SK-MEL-5 (cell line): ENCODE measurements at places on chromosomes 11 and 22.

DNA sequence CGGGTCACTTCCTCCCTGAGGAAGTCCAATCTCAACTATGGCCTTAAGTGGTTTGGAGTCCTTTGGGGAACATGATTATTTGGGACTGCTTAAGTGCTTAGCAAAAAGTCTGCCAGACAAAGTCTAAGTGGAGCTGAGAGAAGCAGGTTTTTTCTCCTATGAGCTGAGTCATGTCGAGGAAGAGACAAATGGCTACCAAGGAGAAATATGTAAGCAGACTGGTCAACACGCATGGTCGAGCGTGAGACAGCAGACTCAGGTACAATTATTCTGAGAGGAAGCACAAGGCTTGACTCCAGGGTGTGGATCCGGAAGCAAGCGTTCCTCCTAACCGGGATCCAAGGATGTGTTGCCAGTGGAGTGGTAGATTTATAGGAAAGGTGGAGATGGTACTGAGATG is 30.6 kb downstream of the UBASH3B start:
- DNase-seq = no peak

- DNase-seq = no peak
These were observed 15.0 kb downstream of the STARD10 start for GRCh38 chr11:72778535-72779494.

- DNase-seq = no peak
These were observed 85.6 kb downstream of the KIRREL3 start for GRCh38 chr11:126914941-126915340.

- DNase-seq = no peak
These were observed 2.2 kb upstream of the ZFTA start for GRCh38 chr11:63770763-63771162.

DNA sequence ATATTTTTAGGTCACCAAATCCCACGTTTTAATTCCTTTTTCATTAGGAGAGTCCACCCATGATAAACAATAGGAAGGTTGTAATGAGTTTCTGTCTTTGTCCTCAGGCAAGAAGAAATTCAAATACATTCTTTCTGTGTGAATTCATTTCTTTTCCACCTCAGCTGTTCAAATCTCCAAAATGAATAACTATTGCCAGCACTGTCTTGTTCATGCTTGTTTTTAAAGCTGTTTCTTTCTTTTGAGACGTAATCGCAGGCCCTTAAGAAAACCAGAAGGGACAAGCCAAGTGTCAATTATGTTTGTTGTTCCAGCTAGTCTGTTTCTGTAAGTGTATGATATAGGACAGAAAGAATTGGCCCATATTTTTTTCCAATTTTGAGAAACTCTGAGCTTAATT is 20.2 kb downstream of the MMP27 start:
- peak; percentile 28 for DNase-seq

DNA sequence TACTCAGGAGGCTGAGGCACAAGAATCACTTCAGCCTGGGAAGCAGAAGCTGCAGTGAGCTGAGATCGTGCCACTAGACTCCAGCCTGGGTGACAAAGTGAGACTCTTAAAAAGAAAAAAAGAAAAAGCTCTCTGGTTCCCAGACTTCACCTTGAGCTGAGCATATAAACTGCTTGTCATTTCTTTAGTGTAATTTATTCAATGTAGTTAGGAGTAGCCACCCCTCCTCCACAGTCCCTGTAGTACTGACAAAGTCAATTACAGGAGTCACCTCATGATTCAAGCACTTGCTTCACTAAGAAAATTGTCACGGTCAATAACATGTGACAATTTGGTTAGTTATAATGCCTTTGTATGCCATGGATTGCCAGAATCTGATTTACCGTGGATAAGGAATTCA is 7.2 kb downstream of the OR4D10 start:
- DNase-seq = no peak

DNA sequence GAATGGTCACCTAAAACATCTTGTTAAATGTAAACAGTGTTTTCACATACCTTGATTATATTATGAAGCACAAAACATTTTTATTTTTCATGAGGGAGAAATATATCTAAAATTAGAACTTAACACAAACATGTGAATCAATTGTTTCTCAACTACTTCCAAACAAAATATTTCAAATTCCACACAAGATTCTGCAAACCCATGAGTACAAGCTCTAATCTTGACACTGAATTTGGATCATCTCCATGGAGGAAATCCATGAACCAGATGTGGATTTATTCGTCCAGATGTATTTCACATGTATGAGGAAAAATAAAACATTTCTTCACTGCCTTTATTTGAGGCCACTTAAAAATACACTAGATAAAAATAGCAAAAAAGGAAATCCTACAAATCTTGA is 184.2 kb downstream of the SBF2 start:
- DNase-seq = no peak

- DNase-seq = no peak
These were observed 337 bp downstream of the RPLP2 start for GRCh38 chr11:810040-810567.

DNA sequence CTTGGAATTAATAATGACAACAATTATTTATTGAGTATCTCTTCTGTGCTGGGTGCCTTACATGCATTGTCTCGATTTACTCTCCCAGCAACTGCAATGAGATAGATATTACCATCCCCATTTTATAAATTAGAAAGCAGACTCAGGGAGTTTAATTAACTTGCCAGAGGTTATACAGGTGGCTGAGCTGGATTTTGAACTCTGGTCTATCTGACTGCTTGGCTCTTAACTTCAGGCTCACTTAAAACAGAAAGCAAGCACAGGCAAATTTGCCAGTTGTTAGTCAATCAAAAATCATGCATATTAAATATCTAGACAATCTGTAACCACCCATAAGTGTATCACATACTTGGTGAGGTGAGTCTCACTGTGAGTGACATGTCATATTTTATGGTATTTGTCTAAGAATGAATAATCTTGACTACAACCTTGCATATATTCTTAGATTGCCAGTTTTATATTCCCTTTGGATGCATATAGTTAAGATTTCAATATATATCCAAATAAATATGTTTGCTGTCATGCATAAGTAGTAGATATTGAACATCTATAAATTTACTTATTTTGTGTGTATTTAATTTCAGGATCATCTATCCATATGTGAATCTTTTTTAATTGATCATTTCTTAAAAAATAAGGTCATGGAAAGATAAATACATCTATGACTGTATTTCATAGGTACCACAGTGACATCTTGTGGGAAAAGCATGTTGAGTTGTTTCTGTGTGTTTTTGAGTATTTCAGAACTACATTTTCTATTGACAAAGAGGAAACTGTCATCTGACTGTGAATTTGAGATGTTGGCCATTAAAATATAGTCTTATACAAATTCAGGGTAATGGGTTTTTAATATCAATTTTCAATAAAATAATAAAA is 112.0 kb upstream of the ARHGAP42 start:
- DNase-seq = peak; percentile 40

DNA sequence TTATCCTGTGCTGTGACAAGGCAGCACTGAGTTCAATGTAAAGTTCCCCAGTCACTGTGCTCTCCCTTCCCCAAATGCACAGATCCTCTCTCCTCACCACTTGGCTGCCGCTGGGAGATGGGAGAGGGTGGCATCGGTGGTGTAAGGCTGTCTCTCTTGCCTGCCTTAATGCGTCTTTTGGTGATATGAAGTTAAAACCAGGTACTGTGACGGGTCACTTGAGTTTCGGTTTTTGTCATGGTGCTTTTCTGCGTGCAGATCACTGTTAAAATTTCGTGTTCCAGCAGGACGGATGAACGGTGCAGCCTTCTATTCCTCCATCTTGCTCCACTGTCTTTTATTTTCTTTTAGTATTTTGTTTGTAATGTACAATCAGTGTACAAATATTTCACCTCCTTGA is 18.6 kb downstream of the GLB1L2 start:
- no peak for DNase-seq

- no peak for DNase-seq
These were observed 744.3 kb downstream of the NTM start for GRCh38 chr11:132114743-132115142.

DNA sequence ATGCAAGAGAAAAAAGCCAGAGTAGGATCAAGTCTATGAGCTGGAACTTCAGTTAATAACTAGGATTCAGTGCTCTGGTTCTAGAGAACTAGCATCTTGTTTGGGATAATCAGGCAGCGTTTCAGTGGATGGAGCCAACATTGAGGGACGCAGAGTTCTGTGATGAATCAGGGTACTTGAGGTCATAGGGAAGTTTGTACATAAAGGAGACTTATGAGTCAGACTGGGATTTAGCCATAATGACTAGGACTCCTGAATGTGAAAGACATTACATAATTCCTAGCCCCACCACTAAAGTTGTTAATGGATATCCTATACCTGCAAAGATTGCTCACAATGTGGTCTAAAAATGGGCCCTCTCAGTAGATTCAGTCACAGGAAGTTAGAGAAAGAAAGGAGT is 6.8 kb downstream of the SLN start:
- no peak for DNase-seq

DNA sequence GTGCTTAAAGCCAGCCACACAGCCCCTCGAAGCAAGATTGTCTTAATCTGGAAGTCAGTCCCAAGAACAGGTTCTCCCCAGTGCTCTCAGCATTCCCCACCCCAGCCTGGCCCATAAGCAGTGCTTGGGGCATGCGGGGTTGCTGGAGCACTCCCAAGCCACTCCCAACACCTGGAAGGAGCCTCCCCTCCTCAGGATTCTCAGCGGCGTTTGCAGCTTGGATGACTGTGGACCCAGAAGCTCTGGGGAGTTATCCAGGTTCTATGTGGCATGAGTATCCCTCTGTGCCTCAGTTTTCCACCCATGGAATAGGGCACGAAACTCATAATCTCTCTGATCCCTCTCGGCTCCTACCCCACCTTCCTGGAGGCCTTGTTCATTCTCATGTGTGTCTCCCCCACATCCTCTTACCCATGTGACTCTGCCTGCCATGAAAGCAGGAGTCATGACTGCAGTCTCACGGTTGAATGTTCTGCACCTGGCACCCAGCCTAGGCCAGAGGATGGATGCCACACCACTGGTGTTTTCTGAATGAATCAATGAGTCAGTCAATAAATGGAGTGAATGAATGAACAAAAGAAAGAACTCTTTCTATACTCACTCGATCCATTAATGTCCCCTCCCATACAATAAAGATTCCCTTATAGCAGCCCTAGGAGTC is 33.4 kb upstream of the WNT7B start:
- DNase-seq = peak; percentile 39

DNA sequence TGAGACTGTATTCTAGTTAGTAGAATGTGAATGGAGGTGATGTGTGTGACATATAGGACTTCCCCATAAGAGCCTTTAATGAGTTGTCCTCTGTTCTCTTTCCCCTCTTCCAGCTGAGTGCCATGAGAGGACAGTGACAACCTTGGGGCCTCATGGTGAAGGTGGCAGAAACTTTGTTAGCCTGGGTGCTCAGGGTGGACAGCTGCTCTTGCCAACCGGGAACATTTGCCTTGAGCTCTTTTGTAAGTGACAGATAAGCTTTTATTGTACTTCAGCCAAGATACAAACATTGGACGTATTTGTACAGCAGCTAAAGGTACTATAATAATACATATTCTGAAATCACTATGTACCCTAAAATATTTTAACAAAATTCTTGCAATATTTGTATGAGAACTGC is 33.0 kb upstream of the PLET1 start:
- DNase-seq = no peak

GRCh38 chr11:129435499-129436245 is 60.0 kb downstream of the BARX2 start:
- DNase-seq = no peak
